CD4-positive, alpha-beta T cell treated with Interleukin-10 for 1 hour (primary cell): ENCODE measurements at places on chromosomes 11 and 22.

- DNase-seq, result no peak
Observed at GRCh38 chr11:282630-283360, 4.6 kb downstream of the NLRP6 start.

- no peak for DNase-seq
Observed at GRCh38 chr11:106920899-106921509, 97.3 kb downstream of the GUCY1A2 start.

GRCh38 chr11:134997652-134998320, 585.7 kb upstream of the B3GAT1 start:
- DNase-seq, result no peak

GRCh38 chr11:31922450-31922849, 111.3 kb upstream of the PAX6 start:
- no peak for DNase-seq

- DNase-seq, result no peak
Observed at GRCh38 chr11:63779039-63779438, 10.5 kb upstream of the ZFTA start.

- DNase-seq, result no peak
Observed at GRCh38 chr11:86595451-86595850, 77.0 kb downstream of the ME3 start.

DNA sequence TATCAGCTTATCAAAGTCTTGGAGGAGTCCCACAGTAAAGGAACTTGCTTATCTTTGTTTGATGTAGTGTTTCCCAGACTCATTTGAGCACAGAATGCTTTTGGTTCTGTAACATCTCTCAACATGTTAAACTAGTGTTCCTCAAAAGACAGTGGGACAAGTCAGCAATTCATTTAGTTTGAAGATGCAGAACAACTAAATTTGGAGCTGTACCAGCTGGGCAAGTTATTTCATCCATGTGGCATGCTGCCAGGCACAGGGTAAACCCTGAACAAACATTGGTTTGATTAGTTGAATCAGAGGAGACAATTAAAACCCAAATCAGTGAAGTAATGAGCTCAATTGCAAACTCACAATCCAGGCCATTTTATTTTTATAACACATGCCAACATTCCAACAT, 141.2 kb downstream of the CSNK2A3 start:
- DNase-seq, result no peak

GRCh38 chr11:3942956-3943497, 87.6 kb downstream of the STIM1 start:
- no peak for DNase-seq

GRCh38 chr11:119361056-119361787, 14.7 kb upstream of the MFRP start:
- DNase-seq, result no peak

DNA sequence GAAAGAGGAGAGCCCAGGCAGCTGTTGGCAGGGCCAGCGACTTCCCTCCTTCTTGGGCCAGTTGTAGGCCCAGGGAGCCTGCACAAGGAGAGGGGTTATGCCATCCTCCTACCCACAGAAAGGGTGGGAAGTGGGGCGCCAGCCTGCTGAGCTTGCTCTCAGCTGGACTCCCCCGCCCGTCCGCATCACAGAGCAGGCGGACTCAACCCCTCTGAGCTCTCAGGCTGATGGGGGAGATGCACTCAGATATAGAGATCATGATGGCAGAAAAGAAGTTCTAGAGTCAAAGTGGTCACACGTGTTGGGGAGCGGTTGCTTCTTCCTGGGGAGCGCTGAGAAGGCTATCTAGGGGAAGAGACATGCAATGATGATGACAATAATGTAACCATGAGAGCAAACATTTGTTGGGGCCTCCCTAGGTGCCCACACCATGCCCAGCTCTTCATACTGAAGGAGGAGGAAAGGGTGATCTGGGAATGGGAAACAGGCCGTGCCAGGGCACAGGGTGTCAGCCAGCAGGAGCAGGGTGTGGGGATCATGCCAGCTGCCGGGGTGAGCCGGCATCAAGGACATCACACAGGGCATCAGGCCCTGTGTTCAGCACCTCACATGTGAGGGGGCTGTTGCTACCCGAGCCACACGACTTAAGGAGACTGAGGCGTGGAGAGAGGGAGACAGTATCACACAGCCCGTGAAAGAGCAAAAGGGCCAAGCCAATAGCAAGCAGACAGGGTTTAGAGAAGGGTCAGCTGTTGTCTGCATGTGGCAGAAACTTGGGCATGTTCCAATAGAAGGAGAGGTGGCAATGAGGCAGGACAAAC, 7.7 kb downstream of the SLC35E4 start:
- no peak for DNase-seq

- no peak for DNase-seq
Observed at GRCh38 chr11:129973068-129973467, 29.6 kb downstream of the PRDM10 start.

DNA sequence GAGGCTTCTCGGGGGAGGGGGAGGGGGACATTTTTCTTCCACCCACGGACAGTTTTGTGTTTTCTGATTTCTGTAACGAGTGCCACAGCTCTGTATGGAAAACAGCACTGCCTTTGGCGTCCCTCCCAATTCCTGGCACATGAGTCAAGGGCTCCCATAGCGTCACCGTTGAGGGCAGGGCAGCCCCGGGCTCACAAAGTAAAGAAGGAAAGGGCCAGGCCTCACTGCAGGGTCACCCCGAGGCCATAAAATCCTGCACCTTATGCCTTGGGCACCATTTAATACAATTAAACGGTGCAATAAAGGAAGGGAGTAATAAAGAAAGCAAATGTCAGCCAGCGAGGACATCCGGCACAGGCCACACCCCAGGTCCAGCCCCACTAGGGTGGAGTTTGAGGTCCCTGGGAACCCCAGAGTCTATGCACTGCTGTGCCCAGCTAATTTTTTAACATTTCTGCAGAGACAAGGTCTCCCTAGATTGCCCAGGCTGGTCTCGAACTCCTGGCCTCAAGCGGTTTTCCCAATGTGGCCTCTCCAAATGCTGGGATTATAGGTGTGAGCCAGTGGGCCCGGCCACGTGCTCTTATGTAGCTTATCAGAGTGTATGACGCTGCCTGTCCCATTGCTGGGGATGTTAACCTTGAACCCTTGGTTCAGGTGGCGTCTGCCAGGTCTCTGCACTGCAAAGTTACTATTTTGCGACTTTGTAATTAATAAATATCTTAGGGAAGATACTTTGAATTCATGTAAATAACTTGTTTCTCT, 13.6 kb upstream of the MUC2 start:
- no peak for DNase-seq

- no peak for DNase-seq
Observed at GRCh38 chr11:1992111-1992510, 5.5 kb downstream of the H19 start.

DNA sequence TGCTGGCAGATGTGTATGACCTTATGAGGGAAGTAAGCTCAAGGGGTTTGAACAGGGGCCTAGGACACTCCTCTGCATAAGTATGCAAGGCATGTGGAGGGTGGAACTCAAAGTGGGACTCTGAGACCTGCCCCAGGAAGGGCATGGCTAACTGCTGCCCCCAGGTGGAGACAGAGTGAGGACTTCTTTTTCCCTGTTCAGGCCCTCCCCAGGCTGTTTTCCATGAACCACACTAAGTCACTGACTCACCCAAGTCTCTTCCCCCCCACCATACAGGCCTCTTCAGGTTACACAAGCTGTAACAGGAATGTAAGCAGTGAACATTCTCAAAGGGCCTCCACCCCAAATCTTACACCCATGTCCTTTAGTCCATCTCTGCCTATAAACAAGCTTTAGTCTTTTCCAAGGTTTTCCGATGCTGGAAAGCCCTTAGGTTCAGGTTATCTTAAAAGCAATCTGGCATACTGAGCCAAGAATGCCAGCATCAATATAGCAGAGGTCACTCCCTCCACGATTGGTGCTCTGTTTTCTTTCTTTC, 13.1 kb downstream of the EEF1G start:
- peak; percentile 87 for DNase-seq

- DNase-seq, result no peak
Observed at GRCh38 chr11:61917334-61918109, at the start of gene RAB3IL1. Gene RAB3IL1 (minus strand): TSS chr11:61917566. CDS start chr11:61917367, 199 bp downstream.

GRCh38 chr22:38202437-38203089, 769 bp downstream of the MAFF start:
- peak; percentile 74 for DNase-seq

GRCh38 chr11:114159320-114159719, 99.8 kb downstream of the ZBTB16 start:
- DNase-seq, result no peak

GRCh38 chr11:83475760-83476159, 189.6 kb upstream of the CCDC90B start:
- DNase-seq, result no peak

DNA sequence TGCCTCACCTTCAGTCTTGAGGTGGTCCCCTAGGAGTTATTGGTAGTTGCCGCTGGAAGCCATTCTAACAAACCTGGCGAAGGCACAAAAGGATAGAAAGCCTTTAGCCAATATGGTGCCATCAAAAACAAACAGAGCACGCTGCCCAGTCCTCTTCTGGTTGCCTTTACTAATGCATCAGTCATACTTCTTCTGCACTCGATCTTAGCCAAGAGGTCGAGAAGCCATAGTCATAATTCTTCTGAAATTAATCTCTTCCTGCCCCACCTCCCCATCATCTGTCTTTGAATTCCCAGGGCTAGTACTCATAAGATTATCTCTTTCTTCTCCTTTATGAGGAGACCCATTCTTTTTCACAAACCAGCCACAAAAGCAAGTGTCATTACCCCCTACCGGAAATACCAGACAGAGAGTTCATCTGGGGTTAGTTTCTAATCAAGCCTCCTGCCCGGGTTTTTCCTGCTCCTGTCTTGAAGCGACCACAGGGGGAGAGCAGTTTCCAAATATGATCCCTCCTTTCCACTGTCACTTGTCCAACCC, 21.4 kb upstream of the EHF start:
- no peak for DNase-seq

GRCh38 chr11:114291381-114291780, 4.8 kb upstream of the NNMT start:
- DNase-seq, result no peak

DNA sequence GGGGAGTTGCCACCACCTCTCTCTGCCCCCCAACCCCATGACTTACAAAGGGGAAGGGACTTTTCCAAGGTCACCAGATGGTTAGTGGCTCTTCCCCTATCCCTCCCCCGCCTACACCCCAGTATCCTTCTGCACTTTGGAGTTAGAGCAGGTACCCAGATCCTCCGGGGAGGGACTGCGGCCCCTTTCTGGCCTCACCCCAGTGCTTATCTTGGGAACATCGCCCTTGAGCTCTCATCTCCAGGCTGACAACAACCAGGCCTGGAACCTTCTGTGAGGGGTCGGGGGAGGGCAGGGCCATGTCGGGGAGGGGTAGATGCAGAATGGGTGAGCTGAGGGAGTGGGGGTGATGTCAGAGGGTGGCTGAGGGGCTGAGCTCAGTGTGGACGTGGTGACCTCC, 7.5 kb upstream of the NAALADL1 start:
- no peak for DNase-seq

DNA sequence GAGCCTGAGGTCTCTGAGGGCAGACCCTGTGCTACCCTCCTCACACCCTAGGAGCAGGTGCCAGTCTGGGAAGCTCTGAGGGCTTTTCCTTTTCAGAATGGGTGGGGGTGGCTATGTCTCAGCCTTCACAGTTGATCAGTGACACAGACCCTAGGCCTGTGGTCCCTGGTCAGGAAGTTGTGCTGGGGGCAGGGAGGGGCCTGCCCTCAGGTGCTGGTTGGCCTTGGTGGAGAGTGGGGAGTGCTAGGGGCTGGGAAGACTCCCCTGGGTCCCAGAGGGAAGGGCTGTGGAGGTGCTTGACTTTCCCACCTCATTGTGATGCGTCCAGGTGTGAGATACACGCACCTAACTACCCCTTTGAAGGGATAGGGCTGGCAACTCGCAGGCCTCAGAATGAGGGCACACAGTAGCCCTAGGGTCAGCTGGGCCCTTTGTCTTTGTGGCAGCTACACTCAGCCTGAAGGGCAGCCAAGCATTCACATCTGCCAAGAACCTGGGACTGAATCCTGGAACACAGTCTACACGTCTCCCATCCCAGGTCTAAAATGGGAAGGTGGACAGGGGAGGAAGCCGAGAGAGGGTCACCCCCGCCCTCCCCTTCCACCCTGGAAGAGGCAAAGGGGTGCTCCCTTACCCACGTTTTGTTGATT, 31.2 kb upstream of the ATXN10 start:
- DNase-seq, result no peak

DNA sequence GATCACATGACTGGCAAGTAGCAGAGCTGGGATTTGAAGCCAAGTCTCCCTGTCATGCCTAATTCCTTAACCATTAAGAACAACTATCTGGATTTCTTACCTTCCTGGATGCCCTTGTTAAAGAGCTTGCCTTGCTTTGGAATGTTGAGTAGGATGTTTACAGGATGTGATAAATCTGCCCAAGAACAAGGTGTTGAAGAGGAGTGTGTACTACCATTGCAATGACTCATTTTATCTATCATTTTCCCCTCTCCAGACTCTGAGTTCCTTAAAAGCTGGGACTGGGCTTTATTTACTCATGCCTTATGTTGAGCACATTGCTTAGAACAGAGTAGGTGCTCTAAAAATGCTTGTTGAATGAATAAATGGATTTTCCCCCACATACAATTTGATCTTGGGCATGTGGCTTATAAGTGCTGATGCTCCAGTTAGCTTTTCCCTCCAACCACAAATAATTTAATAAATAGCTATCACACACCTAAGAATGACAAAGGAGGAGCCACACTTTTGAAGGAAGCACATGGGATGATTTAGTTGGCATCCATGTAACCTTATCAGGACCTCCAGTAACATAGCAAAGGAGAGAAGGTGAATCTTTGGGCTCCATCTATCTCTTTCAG, 268.6 kb upstream of the SESN3 start:
- no peak for DNase-seq

GRCh38 chr11:13956988-13957387, 5.5 kb upstream of the SPON1 start:
- DNase-seq, result no peak

- DNase-seq, result no peak
Observed at GRCh38 chr11:18794956-18795355, 3.4 kb upstream of the PTPN5 start.

GRCh38 chr22:26570864-26571525, 18.9 kb downstream of the TPST2 start:
- DNase-seq, result no peak

GRCh38 chr11:45924036-45924915, 1.8 kb downstream of the LARGE2 start:
- no peak for DNase-seq

DNA sequence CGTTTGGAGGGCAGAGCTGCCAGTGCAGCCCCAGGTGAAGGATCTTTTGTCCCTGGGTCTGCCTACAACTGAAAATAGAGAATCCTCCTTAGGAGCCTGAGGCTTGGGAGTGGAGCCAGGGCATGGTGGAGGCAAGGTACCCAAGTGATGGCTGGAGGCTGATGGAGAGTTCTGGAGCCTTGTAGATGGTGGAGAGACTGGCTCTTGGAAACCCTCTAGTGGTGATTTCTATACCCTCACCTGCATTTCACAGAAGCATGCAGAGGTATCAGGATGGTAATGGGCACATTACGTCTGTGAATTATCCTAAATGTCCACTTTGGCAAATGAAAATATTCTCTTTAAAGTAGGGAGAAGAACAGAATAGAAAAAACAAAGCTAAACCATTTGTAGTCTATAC, 44.4 kb downstream of the INSC start:
- no peak for DNase-seq

- DNase-seq, result no peak
Observed at GRCh38 chr22:49961601-49962011, 1.0 kb downstream of the PIM3 start.

- no peak for DNase-seq
Observed at GRCh38 chr22:36406721-36407120, 19.0 kb upstream of the MYH9 start.
